ENCODE measurements at places on chromosomes 1 and 21. TPM values are rescaled to one million over a fixed set of nuclear protein-coding genes. Genes with fewer than 3 reads are reported as not detected.

CFHR5 gene
- not detected for total RNA-seq

IVL gene
- not detected for total RNA-seq

GRCh38 chr1:155962599-155963211, 15.6 kb downstream of the ARHGEF2 start:
- H3K27me3 ChIP-seq = no peaks in the 10 kb centered on the region
- H3K27ac ChIP-seq = no peak overlapping the region
- no peak for DNase-seq
- peaks cover 26% of the 10 kb centered on the region for H3K4me1 ChIP-seq

GRCh38 chr1:202648605-202649226, 61.5 kb downstream of the SYT2 start:
- H3K27ac ChIP-seq = no peak overlapping the region
- no peak overlapping the region for H3K4me3 ChIP-seq
- no peaks in the 10 kb centered on the region for H3K4me1 ChIP-seq
- no peak for DNase-seq

GRCh38 chr1:45501505-45501859, 1.4 kb downstream of the MMACHC start:
- peaks cover 2% of the 10 kb centered on the region for H3K36me3 ChIP-seq
- no peak overlapping the region for H3K27ac ChIP-seq
- peak overlapping the region; percentile 93 for H3K4me3 ChIP-seq
- DNase-seq = no peak
- peaks cover 37% of the 10 kb centered on the region for H3K4me1 ChIP-seq

DNA sequence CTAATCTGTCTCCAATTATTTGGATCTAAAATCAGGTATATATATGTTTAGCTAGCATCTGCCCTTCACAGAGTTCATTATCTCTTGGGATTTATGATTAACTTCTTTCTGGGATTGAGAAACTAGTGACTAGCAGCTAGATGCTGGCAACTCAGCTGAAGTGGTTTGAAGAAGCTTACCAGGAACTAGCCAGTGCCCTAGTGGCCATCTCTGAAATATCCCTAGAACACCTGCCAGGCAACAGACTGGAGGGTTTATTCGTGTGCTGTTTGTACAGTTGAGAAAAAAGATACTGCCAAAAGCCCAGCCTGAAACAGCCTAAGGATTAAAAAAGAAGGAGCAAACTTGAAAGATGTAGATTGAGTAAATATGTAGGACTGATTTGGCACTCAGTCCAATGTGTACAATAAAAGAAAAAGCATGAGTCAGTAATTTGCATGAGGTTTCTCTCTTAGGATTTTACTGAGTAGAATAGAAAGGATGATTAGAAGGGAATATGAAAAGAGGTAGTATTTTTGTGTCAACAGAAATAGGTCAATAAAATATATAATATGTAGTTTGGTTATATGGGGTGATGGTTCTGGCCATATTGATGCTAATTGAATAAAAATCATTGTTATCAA, 1144.6 kb upstream of the ADGRL2 start:
- no peak overlapping the region for H3K4me3 ChIP-seq
- no peak overlapping the region for H3K27ac ChIP-seq
- no peaks in the 10 kb centered on the region for H3K4me1 ChIP-seq
- no peaks in the 10 kb centered on the region for H3K36me3 ChIP-seq
- no peaks in the 10 kb centered on the region for H3K27me3 ChIP-seq
- DNase-seq = no peak

DNA sequence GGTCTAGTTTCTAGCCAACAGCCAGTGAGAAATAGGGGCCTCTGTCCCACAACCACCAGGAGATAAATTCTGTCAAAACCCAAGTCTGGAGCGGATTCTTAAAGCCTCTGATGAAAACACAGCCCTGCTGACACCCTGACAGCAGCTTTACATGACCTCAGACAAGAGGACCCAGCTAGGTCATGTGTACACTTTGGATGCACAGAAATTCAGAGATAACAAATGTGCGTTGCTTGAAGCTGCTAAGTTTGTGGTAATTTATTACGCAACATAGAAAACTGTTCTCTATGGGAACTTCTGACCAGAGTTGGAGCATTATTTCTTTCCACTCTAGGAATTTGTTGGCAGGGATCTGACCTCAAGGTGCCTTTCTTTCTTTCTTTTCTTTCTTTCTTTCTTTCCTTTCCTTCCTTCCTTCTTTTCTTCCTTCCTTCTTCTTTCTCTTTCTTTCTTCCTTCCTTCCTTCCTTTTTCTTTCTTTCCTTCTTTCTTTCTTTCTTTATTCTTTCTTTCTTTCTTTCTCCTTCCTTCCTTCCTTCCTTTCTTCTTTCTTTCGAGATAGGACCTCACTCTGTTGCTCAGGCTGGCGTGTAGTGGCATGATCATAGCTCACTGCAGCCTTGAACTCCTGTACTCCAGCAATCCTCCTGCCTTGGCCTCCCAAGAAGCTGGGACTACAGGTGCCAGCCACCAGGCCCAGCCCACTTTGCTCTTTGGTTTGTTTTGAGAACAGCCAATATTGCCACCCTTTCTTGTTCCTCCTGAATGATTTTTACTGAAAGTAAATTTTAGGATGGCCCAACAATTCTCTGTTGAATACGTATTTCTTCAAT, 14.9 kb upstream of the HMGCS2 start:
- H3K4me1 ChIP-seq = peaks cover 61% of the 10 kb centered on the region
- H3K27me3 ChIP-seq = peaks cover 29% of the 10 kb centered on the region
- no peak for DNase-seq
- H3K36me3 ChIP-seq = no peaks in the 10 kb centered on the region
- H3K27ac ChIP-seq = peak overlapping the region; percentile 64
- H3K4me3 ChIP-seq = no peak overlapping the region

DNA sequence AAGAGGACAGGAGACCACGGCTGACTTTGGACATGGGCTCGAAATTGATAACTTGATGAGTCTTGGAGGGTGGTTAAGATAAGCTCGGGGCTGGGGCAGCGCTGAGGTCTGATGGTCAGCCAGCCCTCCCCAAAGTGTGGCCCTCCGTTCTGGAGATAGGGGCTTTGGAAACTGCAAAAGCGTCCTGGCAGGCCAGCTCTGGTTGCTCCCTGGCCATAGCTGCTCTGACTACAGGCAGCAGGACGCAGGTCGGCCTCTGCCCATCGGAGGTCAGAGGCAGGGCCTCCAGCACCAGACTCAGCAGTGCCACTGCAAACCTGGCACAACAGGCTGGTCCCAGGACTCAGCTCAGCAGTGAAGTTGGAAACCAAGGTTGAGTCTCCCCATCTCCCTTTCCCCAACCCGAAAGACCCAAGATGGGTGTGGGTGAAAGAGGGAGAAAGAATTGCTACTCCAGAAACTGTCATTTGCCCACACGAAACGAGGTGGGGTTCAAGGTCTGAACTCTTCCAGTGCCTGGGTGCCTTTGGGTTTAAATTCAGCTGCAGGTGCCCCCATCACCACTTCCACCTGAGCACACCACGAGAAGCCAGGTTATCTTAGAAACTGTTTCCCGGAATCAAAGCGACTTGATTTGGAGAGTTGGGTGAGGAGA, 4.8 kb downstream of the SIM2 start:
- H3K27ac ChIP-seq = no peak overlapping the region
- H3K4me1 ChIP-seq = no peaks in the 10 kb centered on the region
- no peaks in the 10 kb centered on the region for H3K36me3 ChIP-seq
- H3K4me3 ChIP-seq = no peak overlapping the region
- H3K27me3 ChIP-seq = peaks cover 66% of the 10 kb centered on the region

Data from activated T-helper 1 cell treated with anti-CD3 and anti-CD28 coated beads, Interleukin-12 subunit alpha, Interleukin-12 subunit beta, Interleukin-2, Interleukin-4 antibody, amounts not matched to agents 30 ng/mL and 10 ng/mL and 1 ng/mL, durations not matched to agents 14 hours and 24 hours and 36 hours (primary cell).